Activated CD4-positive, alpha-beta T cell treated with anti-CD3 and anti-CD28 coated beads for 36 hours (primary cell): ENCODE measurements at places on chromosomes 3 and 15. TPM values are rescaled to one million over a fixed set of nuclear protein-coding genes. Genes with fewer than 3 reads are reported as not detected.

DNA sequence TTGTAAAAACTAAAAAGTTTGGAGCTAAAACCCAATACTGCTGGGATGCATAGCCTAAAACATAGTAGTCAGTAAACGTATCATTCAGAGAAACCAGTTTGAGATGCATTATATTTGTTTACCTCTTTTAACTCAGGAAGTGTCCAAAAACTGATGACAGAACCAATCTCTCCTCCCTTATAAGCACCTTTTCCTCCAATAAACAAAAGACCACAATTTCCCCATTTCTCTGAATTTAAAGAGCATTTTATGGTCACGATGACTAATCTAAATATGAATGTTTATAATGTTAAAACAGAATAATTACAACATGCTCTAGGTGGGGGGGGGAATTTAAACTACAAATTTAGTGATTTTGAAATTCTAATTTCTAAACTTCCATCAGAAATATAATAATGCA lies 58.5 kb downstream of the CEP63 start:
- H3K27me3 ChIP-seq, result no peaks in the 10 kb centered on the region
- peaks cover 25% of the 10 kb centered on the region for H3K36me3 ChIP-seq
- no peak for DNase-seq
- H3K27ac ChIP-seq, result no peak overlapping the region
- H3K4me1 ChIP-seq, result no peaks in the 10 kb centered on the region
- no peak overlapping the region for H3K4me3 ChIP-seq

DNA sequence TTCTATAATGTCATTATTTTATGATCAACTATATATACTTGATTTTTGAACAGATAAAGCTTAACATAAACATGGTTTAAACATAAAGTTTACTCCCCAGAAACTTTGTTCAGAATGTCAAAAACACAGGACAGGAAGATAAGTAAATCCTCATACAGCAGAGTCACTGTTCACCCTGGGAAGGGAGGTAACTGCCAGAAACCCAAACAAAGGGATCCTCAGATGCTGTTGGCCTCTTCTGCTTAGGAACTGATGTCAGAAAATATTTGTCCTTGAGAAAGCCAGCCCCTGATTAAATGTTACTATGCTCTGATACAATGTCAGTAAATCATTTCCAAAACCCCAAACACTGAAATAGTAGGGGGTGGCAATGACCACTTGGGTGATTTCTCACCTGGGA lies 185.3 kb downstream of the TJP1 start:
- no peak overlapping the region for H3K4me3 ChIP-seq
- H3K36me3 ChIP-seq, result no peaks in the 10 kb centered on the region
- DNase-seq, result no peak
- H3K27ac ChIP-seq, result no peak overlapping the region
- no peaks in the 10 kb centered on the region for H3K4me1 ChIP-seq

- no peak overlapping the region for H3K4me3 ChIP-seq
- peaks cover 5% of the 10 kb centered on the region for H3K27me3 ChIP-seq
- no peaks in the 10 kb centered on the region for H3K4me1 ChIP-seq
These were observed 27.2 kb downstream of the SCN11A start for GRCh38 chr3:39024497-39024896.

DNA sequence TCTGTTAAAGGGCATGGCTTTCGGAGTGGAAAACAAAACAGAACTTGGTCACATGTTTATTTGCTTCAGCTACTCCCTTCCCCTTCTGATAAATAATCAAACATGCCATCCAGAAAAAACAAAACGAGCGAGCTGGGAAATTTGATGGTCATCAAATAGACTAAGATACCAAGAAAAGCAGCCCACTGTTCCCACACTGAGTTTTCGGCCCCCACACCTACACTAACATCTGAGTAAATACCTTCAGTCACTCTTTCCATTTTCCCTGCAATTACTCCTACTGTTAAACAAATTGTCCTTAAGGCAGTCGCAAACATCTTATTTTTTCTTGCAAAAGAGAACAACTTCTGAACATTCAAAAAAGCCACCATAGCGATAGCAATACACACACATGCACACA lies 454.6 kb downstream of the FOXP1 start:
- H3K36me3 ChIP-seq, result peaks cover 25% of the 10 kb centered on the region
- DNase-seq, result peak; percentile 46
- H3K27ac ChIP-seq, result peak overlapping the region; percentile 99
- peak overlapping the region; percentile 90 for H3K4me3 ChIP-seq
- H3K27me3 ChIP-seq, result no peaks in the 10 kb centered on the region

GRCh38 chr15:37678124-37678523 lies 256.3 kb upstream of the TMCO5A start:
- H3K36me3 ChIP-seq, result no peaks in the 10 kb centered on the region
- no peaks in the 10 kb centered on the region for H3K4me1 ChIP-seq
- H3K27me3 ChIP-seq, result no peaks in the 10 kb centered on the region
- no peak overlapping the region for H3K4me3 ChIP-seq

- H3K36me3 ChIP-seq, result peaks cover 6% of the 10 kb centered on the region
- H3K27me3 ChIP-seq, result no peaks in the 10 kb centered on the region
- peak overlapping the region; percentile 20 for H3K4me3 ChIP-seq
These were observed 279.0 kb downstream of the LPP start for GRCh38 chr3:188432802-188433520.

DNA sequence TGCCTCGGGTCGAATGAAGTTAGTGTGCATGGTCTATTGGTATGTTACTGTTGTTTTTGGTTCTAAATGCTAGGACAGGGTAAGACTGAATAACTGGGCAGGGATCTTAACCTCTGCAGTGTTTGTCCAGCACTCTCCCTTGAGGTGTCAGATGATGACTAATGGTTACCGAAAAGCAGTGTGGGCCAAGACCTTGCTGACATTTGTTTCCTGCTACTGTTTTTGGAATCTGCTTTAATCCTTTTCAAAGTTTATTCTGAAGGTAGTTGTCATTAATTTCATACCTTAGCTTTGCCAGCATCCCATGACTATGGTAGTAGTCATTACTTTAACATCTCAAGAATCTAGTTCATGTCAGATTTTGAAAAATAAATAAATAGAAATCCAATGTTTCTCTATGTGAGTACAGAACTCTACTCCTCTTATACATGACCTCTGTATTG lies 117.0 kb downstream of the P3H2 start:
- H3K27ac ChIP-seq, result no peak overlapping the region
- H3K36me3 ChIP-seq, result no peaks in the 10 kb centered on the region
- DNase-seq, result no peak
- peaks cover 8% of the 10 kb centered on the region for H3K27me3 ChIP-seq

DNA sequence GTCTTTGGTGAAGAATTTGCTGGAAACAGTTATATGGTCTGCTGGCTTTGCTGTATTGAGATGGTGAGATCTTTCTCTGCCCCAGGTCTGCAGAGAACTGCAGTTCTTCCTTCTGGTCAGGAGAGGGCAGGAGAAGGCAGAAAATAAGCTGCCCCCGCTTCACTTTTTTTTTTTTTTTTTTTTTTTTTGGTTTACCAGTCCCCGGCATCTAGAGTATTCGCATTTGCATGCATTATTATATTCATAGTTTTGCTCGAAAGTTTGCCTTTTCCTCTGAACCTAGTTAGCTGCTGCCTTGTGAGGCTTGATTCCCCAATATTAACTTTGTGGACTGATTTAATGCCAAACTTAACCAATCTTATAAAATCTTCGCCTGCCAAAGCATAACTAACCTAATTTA lies 10.6 kb upstream of the PARL start:
- peak; percentile 38 for DNase-seq
- H3K4me1 ChIP-seq, result no peaks in the 10 kb centered on the region
- H3K4me3 ChIP-seq, result no peak overlapping the region

GRCh38 chr3:88668180-88668579 lies 439.2 kb upstream of the EPHA3 start:
- H3K36me3 ChIP-seq, result no peaks in the 10 kb centered on the region
- no peak for DNase-seq
- no peak overlapping the region for H3K27ac ChIP-seq
- no peak overlapping the region for H3K4me3 ChIP-seq
- no peaks in the 10 kb centered on the region for H3K27me3 ChIP-seq
- H3K4me1 ChIP-seq, result no peaks in the 10 kb centered on the region

DNA sequence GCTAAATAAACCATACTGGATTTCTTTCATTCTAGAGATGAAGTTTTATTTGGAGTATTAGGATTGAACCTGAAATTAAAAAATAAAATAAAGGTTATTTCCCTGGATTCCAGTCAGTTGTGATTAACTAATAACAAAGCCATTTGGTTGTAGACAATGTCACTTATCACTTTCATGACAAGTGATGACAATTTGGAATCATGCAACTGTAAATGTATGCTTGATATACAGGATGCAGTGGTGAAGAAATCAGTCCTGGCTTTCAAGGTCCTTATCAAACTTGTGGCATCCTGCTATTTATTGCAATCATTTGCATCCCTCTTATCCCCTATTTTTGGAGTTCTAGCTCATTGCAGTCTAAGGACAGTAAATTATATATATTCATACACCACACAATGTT lies 425.2 kb downstream of the CHL1 start:
- H3K36me3 ChIP-seq, result no peaks in the 10 kb centered on the region
- no peaks in the 10 kb centered on the region for H3K27me3 ChIP-seq
- no peaks in the 10 kb centered on the region for H3K4me1 ChIP-seq
- no peak overlapping the region for H3K27ac ChIP-seq
- no peak overlapping the region for H3K4me3 ChIP-seq

DNA sequence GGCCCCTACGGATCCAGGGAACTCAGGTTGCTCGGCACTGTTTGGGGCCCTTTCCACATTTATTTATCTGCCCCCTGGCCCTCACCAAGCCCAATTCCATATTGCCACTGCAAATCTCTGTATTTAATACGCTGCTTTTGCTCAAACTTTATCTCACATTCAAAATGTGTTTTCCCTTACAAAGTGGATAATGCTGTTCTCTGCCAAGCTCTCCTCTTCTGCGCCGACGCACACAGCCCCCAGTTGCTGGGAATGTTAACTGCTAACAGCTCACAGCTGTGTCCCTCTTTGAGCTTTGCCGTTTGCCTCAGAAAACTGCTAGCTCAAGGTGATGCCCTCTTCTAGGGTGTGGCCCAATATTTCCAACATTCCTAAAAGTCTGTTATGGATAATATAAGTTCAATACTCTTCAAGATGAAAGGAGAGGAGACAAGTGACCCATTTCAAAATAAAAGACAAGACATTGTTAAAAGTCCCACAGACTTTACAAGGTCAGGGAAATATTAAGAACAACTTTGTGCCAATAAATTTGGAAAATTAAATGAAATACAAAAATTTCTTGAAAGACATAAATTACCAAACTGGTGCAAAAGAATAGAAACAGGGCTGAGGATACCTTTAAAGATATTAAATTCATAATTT lies 12.6 kb upstream of the FBN1 start:
- H3K36me3 ChIP-seq, result no peaks in the 10 kb centered on the region
- H3K4me1 ChIP-seq, result no peaks in the 10 kb centered on the region
- H3K27ac ChIP-seq, result no peak overlapping the region
- peaks cover 5% of the 10 kb centered on the region for H3K27me3 ChIP-seq
- H3K4me3 ChIP-seq, result no peak overlapping the region

DNA sequence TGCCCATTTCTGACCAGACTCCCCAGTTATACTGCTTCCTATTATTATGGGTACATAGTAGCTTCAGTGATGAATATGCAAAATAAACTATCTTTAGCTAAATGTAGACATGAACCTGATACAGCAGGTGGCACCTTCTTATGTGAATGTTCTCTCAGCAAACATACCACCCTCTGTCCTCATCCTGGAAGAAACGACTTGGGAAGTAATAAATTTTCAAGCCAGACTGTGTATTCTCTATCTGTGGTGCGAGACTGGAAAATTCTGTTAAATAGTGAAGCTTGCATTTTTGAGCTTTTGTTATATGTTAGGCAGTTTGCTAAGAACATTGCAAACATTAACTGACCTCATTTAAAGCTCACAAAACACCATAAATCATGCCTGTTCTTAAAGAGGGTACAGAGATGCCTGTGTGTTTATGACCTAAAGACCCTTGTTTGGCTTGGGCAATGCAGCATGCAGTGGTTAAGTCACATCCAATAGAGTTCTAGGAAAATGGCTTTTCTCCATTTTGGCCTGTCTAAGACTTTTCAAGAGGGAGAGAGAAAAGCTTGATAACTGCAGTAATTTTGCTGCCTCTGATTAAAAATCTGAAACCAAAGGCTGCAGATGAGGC lies 287.1 kb downstream of the NEK10 start:
- H3K4me3 ChIP-seq, result no peak overlapping the region
- no peaks in the 10 kb centered on the region for H3K36me3 ChIP-seq
- no peaks in the 10 kb centered on the region for H3K4me1 ChIP-seq
- peaks cover 5% of the 10 kb centered on the region for H3K27me3 ChIP-seq
- DNase-seq, result no peak

- no peaks in the 10 kb centered on the region for H3K27me3 ChIP-seq
- peak overlapping the region; percentile 2 for H3K27ac ChIP-seq
- no peak overlapping the region for H3K4me3 ChIP-seq
These were observed 399.1 kb upstream of the TBL1XR1 start for GRCh38 chr3:177596248-177596815.

DNA sequence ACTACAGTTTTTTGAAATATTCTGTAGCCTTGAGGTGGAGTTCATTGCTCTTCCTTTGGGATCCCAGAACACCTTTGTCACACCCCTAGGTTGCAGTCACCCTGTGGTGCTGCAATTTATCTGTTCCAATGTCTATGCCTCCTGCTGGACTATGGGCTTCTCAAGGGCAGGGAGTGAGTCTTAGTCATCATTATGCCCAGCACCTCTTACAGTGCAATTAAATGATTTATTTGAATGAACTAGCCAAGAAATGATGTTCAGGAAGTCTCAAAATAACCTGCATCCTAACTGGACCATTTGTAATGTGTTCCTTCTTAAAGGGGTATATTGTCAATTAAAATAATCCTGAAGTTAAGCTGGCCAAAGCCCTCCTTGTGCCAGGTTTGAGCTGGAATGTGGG lies 28.5 kb downstream of the SHC4 start:
- peaks cover 25% of the 10 kb centered on the region for H3K27me3 ChIP-seq
- H3K4me3 ChIP-seq, result no peak overlapping the region
- DNase-seq, result no peak
- H3K27ac ChIP-seq, result no peak overlapping the region
- peaks cover 2% of the 10 kb centered on the region for H3K36me3 ChIP-seq

The RASL12 gene
- total RNA-seq, result not detected

The INSYN1 gene
- total RNA-seq, result not detected

The KLHL40 gene
- total RNA-seq, result not detected

The SLC12A1 gene
- total RNA-seq, result not detected

The CSTA gene
- total RNA-seq, result not detected
